HuH-7 (cell line): ENCODE measurements at places on chromosomes 6 and 20.

GRCh38 chr20:46237227-46237626, 71.1 kb downstream of the CDH22 start:
- no peak for DNase-seq

GRCh38 chr6:35044761-35045421, 96.2 kb downstream of the TCP11 start:
- DNase-seq, result no peak

GRCh38 chr6:125157280-125157679, 3.7 kb downstream of the TPD52L1 start:
- DNase-seq, result no peak

GRCh38 chr6:143449714-143450452, 612 bp downstream of the ADAT2 start:
- peak; percentile 17 for DNase-seq

DNA sequence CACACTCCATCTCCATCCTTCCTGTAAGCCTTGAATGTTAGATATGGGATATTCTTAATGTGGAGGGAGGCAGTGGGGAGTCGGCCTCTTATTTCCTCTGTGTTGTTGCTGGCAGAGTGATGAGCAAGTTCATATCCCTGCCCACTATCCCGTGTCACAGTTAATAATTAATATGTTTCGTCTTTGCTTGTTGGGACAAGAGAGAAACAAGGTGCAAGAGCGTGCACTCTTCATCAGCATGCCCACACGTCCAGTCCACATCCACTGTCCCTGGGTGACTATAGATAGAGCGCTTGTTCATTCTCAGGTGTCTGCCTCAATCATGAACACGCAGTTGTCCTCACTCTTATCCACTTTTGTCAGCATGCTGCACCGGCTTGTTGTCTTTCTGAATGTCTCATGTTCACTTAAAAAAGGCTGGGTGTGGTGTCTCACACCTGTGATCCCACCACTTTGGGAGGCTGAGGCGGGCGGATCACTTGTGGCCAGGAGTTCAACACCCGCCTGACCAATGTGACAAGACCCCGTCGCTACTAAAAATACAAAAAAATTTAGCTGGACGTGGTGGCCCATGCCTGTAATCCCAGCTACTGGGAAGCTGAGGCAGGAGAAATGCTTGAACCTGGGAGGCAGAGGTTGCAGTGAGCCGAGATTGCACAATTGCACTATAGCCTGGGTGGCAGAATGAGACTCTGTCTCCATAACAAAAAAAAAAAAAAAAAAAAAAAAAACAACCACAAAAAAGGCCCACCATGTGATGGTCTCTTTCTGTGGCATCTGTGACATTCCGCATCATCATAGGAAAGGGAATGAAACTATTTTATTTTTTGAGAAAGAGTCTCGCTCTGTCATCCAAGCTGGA, 34.2 kb downstream of the PPP1R3G start:
- DNase-seq, result no peak

DNA sequence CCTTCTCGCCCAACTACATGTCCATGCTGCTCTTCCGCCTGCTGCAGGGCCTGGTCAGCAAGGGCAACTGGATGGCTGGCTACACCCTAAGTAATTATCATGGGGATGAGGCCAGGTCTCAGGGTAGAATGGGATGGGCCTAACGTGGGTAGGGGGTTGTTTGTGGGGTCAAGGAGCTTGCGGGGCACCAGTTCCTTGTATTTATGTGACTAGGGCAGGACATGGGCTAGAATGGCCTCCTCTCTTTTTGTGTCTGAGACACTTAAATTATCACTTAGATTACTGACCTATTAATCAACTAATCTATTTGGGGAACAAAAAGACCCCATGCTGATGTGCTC, 10.7 kb downstream of the SLC22A1 start:
- DNase-seq, result no peak
